Stimulated activated CD4-positive, alpha-beta T cell treated with anti-CD3 and anti-CD28 coated beads, Interleukin-12 subunit alpha, Interleukin-12 subunit beta, amount 100 ng/mL, for 4 hours (primary cell): ENCODE measurements at places on chromosomes 2 and 18.

GRCh38 chr18:55509631-55510324 lies 78.2 kb downstream of the TCF4 start:
- no peak for DNase-seq

- DNase-seq: no peak
Observed at GRCh38 chr2:21023419-21024181, 20.3 kb downstream of the APOB start.

DNA sequence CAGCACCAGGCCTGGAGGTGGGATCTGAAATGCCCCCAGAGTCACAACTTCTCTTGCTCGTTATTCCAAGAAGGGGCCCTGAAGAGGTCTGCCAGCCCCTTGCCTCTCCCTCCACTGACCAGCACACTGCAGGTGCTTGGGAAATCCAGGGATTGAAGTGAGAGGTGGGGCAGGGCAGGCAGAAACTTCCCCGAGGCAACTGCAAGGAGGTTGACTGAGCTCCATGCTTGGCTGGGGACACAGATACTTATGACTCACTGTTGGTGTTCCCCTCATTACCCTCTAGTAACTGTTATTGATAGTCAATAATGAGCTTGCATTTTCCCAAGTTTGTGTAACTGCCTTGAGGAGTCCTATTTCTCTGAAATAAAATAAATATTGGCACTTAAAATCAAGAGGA lies 47.5 kb downstream of the MARCO start:
- no peak for DNase-seq

DNA sequence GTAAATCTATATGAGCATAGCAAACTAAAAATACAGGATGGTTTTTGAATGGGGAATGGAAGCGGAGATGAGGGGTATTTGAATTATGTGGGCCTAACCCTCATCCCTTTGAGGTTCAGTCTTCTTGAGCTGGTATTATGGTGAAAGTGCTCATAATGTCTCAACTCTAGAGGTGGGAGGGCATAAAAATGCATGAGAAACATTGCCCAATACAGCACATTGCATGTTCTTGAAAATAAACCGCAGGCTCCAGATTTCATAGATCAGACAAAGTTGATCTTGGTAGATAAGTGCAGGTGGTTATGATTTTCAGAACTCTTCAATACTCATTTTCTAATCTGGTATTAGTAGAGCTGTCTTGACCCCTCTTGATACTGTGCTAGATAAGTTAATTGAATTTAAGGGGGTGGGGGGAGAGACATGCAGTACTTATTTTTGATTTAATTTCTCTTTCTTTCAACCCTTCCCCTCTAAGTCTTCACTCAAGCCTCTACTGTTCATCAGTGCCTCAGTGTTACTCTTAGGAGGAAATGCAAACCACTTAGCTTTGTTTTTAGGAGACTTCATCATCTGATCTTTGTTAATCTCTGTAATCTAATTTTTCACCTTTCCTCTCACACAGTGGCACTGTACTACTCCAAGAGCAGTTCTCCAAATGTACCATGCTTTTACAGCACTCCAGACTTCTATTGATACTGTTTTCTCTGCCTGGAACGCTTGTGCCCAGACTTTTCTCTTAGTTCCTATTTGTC lies 22.2 kb downstream of the XRCC5 start:
- no peak for DNase-seq

DNA sequence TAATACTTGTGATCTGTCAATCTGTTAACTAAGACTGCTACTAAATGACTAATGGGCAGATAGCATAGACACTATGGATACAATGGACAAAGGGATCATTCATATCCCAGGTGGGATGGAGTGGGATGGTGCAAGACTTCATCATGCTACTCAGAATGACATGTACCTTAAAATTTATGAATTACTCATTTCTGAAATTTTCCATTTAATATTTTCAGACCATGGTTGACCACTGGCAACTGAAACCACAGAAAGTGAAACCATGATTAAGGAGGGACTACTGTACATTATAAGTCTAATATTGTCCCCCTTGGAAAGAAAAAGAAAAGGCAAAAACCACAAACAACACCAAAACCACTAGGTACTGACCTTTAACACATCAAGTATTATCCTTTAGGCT lies 247.0 kb upstream of the SYT4 start:
- no peak for DNase-seq

GRCh38 chr2:218291318-218292047 lies 820 bp downstream of the TMBIM1 start:
- no peak for DNase-seq

GRCh38 chr2:233768076-233768475 lies 8.0 kb downstream of the UGT1A1 start:
- no peak for DNase-seq

DNA sequence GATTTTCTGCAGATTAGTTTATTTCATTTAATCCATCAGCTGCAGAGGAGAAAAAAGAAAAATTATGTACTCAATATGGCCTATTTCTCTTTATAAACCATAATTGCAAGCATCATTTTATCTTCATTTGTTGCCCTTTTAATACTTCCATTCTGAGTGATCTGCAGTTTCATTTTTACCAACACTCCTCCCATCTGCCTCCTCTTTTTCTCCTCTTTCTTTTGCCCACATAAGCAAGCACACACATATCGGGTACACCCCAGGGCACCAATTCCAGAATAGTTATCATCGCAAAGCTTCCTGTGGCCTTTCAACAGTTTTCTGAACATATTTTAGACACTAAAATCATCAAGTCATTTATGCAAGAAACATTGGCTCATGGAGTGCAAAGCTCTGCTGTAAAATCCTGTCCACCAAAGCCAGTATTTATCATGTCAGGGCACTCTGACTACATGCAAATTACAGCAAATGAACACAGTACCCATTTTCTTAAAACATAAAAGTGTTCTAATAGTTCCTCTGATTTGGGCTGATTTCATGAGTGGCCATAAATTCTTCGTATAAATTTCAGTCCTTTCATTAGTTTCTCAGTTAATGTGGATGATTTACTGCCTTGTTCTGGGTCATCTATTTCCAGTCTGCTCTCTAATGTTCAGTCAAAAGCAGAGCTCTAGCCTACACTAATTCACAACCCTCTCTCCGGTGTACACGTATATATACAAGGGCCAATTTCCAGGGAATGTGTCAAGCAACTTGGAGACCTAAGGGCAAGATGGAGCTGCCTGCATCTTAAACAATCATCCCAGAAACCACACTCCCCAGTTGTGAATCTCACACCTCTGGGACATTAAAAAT lies 281.3 kb downstream of the STK39 start:
- DNase-seq: no peak

GRCh38 chr2:96727431-96727830 lies 12.4 kb downstream of the LMAN2L start:
- no peak for DNase-seq

DNA sequence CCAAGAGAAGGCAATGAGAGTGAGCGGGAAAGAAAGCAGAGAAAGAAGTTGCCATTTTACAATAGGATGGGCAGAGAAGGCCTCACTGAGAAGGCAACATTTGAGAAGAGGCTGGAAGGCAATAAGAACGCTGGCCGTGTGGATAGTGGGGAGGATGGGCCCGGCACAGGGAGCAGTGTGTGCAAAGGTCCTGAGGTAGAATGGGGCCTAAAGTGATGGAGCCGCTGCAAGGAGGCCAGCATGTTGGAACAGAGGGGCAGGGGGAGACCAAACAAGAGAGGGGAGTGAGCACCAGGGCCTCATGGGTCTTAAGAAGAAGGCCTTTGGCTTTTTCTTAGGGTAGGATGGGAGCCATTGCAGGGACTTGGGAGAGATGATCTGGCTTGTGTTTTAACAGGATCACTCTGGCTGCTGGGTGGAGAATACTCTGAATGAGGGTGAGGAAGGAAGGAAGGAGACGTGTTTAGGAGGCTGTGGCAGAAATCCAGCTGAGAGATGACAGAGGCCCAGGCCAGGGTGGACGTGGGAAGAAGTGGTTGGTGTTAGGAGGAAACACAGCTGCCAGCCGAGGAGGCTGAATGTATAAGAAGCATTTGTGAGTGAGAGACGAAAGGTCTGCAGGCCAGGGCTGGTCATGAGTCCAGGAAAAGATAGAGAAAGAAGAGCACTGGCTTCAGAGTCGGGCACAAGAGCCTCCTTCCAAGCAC lies 159.8 kb downstream of the KLHL29 start:
- DNase-seq: no peak

DNA sequence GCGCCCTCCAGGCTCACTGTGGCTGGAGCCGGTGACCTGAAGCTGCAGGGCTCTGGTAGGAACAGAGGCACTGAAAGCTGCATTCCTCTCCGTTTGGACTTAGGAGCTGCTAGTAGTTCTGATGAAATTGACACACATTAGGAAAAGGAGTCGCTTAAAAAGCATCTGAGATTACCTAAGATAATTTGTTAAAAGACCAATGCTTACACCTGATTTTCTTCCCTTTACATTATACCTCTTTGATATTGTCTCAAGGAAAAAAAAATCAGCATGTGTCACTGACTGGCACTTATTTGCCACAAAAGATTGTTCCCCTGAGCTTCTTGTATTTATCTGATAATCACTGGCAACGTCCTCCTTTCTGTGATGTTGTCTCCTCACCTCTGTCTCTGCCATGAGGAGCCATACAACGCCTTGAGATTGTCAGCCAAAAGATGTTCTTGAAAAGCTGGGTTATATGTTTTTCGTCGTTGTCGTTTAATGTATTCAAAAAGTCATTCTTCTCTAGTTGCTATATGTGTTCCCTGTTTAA lies 618 bp upstream of the CHN1 start:
- no peak for DNase-seq

DNA sequence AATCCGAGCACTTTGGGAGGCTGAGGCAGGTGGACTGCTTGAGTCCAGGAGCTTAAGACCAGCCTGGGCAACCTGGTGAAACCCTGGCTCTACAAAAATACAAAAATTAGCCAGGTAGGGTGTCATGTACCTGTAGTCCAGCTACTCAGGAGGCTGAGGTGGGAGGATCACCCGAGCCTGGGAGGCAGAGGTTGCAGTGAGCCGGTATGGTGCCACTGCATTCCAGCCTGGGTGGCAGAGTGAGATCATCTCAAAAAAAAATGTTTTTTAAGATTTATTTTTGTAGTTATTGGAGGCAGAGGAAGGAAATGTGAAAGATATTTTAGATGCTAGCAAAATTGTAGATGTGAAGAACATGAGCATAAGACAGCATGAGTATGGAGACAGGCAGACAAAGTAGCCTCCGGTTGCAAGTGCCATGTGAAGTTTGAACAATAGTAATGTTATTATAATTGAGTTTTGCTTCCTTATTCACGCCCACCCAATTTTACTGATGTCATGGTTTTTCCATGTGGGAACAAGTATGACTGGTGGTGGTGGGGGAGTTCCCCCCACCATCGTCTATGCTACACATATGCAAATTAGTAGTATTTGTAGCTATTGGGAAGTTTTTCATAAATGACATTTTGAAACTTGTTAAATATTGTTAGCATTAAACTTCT lies 18.0 kb downstream of the REL start:
- peak; percentile 19 for DNase-seq

GRCh38 chr2:23543302-23543701 lies 158.3 kb downstream of the KLHL29 start:
- DNase-seq: no peak

DNA sequence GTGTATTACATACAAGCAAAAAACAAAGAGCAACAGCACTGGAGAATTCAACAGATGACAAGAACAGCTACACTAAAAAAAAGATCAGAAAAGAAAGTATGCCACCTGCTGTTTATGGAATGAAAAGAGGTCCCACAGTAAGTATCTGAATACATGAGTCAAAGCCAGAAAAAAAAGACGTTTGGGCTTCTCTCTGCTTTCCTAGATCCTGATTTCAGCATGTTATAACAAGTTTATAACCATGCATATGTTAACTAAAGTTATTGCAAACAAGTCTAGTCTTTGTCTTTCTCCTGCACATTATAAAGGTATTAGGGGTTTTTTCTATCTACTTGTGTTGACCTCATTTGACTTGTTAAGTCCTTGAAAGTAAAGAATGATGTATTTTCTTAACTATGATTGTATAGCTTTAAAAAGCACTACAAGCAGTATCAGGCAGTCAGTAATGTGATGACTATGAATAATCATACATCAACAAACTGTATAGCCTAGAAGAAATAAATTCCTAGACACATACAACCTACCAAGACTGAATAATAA lies 108.5 kb upstream of the COL5A2 start:
- no peak for DNase-seq

DNA sequence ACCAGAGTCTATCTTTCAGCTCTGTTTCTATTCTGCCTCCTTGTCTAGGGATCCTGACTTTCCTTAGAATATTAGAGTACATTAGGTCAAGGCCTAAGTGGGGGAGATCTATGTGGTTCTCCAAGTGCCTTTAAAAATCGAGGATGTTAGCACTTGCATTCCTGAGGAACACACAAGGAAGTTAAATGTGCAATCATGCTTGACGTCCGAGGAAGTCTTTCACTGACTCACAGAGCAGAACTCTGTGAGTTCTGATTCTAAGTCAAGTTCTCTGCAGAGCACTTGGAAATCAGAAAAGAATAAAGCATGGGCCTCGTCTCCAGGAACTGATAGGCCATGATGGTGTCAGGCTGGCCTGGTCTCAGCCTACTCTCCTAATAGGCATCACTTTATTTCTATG lies 17.2 kb downstream of the FHOD3 start:
- no peak for DNase-seq

DNA sequence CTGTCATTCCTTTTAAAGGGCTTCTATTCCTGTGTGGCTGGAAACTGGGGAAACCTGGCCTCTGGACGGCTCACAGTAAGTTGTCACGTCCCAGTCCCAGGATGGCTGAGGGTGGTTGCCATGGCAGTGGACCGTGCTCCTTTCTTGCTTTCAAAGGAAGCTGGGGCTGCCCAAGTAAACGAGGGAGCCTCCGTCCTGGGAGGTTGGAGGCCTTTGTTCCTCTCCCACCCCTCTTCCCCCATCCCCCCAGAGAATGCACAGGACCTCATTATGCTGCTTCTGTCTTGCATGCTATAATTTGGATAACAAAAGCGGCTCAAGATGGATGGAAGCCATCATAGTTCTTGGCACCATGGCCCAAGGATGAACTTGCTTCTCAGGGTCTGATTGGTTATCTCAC lies 325.5 kb upstream of the HS6ST1 start:
- no peak for DNase-seq

DNA sequence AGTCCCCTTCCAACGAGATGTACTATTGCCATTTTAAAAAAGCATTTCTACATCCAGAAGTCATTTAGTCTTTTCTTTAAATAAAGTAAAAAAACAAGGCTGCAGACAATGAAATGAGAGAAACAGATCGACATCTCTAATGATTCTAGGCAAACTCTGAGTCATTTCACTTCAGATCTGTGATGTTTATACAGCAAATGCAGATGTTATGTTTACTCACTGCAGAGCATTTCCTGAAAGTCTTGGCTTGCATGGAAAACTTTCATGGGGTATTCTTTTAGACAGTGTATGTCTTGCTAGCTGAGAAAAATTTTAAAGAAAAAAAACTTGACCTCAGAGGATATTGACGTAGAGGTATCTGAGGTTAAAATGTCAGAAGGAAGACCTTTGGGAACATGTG lies 797.4 kb downstream of the CNTNAP5 start:
- no peak for DNase-seq

GRCh38 chr2:160666154-160667060 lies 172.8 kb upstream of the RBMS1 start:
- DNase-seq: no peak
